T1000 (cell line): ENCODE measurements at places on chromosomes 7 and 10.

DNA sequence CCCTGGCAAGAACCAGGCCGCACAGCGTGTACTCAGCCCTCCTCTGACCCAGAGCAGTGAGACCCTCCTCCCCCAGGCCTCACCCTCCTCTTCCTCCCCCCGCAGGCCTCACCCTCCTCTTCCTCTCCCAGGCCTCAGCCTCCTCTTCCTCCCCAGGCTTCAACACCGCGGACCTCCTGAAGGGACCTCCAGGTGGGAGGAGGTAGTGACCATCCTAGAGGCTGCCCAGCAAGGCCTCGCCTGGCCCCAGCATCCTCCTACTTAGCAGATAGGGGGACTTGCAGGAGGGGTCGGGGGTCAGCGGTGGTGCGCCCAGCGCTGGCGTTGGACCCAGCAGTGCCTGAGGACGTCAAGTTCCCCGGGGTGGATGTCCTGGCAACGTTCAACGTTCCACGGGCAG, 270.8 kb downstream of the ELFN1 start:
- DNase-seq = no peak

- DNase-seq = peak; percentile 16
These were observed 425 bp upstream of the MTG1 start for GRCh38 chr10:133393401-133394063.

DNA sequence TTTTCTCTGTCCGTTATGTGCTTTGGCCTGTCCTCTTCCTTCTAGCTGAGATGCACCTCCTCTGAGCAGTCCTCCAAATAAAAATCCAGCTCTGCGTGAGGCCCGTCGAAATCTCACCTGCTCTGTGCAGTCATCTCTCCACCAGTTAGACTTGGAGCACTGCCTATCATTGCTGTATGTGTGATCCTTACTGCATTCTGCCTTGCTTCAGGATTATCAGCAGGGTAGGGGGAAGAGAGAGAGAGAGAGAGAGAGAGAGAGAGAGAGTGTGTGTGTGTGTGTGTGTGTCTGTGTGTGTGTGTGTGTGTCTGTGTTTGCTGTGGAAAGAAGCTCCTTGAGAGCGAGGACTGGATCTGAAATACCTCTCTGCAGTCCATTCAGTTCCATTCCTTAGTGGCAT, 129.4 kb downstream of the CCNY start:
- no peak for DNase-seq

DNA sequence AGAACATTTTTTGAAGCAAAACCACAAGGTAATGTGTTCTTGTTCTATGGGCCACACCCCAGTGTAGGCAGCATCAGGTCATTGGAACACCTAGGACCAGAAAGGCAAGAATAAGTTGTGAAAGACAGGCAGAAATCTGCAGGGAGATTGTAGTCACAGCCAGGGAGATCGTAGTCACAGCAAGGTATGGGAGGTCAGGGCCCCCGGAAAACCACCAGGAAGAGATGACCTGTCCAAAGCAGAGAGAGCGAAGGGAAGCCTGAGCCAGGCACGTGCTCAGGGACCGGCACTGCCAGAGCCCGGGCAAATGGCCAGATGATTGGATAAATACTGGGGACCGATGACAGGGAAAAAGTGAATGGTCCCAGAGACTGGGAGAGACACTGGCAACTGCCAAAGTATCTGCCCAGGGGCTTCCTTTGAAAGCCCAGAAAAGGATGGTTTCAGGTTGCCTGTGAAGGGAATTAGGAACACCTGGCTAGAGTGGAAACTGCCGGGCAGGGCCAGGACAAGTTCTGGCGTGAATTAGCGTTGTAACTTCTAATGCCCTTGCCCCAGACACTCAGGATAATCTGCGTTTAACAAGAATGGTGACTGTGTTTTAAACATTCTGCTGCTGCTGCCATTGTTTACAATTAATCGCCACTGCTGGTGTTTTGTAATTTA, 3.9 kb upstream of the NOBOX start:
- DNase-seq = no peak

- DNase-seq = no peak
These were observed 394.7 kb downstream of the TFEC start for GRCh38 chr7:115635876-115636275.

- DNase-seq = no peak
These were observed 229.7 kb downstream of the GRID1 start for GRCh38 chr10:86136934-86137333.

DNA sequence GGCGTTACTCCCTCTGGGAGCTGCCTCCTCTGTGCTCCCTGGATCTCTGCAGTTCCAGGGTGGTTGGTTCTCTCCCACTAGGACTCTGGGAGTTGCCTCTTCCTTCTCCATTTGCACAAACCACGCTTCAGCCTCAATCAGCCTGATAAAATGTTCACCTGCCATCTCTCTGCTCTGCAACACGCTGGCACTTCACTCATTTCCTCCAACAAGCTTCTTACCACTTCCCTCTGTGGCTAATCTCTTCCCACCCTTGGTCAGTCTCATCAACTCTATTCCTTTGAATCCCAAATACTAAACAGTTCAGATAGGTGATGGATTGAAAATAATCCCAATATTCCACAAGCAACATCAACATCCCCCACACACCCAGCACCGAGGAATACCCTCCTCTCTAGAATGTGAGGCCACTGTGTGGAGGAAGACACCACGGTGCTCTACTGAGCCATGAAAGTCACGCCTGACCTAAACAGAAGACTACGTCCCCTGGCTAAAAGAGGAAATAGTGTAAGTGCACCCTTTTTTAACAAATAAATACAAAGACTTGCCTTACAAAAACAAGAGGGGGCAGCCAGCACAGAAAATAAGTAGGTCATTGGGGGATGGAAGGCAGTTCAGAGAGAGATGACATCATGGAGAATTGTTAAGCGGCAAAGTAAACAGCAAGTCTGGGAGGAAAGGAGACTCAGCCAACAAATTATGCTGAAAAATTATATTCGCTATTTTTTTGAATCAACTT, 1.9 kb upstream of the FAM170B start:
- no peak for DNase-seq
